ENCODE measurements at places on chromosomes 5 and 9.

- DNase-seq: no peak
Measured at GRCh38 chr5:59673438-59674058, 220.0 kb downstream of the PDE4D start.

GRCh38 chr9:121704281-121704680 lies 52.8 kb downstream of the DAB2IP start:
- DNase-seq: no peak

DNA sequence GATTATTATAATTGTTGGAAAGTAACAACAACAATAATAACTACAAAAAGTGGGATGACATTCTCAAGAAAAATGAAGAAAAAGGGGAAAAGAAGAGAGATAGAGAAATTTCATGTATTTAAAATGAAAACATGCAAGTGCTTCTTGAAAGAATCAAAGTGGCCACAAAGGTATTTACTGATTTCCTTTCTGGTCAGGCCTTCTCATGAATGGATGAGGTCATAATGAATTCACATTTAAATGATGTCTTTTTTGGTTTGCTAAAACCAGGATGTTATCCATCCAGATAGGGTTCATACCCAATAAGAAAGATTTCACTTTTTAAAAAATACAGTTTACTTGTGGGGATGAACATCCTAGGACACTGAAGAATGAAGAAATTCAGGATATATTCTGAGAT lies 446.4 kb upstream of the PTGER4 start:
- DNase-seq: no peak

- DNase-seq: no peak
Measured at GRCh38 chr9:15873573-15874177, 320.8 kb downstream of the CCDC171 start.

GRCh38 chr5:141841378-141842180 lies 36.6 kb downstream of the PCDH1 start:
- no peak for DNase-seq

GRCh38 chr5:178229861-178230260 lies 2.7 kb downstream of the PHYKPL start:
- DNase-seq: no peak

DNA sequence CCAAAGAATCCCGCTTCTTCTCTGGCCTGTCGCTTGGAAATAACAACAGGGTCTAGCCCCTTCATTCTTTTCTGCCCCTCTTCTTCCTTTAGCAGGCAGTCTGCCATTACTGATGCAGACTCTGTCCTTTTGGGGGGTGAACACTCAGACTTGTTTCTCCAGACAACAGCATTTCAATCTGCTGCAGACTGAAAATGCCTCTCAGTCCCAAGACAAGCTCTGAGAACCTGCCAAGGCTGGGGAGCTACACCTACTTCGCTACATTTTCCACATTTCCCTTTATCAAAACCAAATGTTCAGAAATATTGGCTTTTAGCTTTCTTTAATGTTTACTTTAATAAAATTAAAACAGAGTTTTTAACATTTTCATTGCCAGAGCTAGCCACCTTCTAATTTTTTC lies 152.4 kb downstream of the MPDZ start:
- DNase-seq: no peak

- no peak for DNase-seq
Measured at GRCh38 chr9:99626426-99626825, 195.3 kb upstream of the NR4A3 start.

- DNase-seq: no peak
Measured at GRCh38 chr5:148733601-148734438, 79.5 kb upstream of the HTR4 start.

DNA sequence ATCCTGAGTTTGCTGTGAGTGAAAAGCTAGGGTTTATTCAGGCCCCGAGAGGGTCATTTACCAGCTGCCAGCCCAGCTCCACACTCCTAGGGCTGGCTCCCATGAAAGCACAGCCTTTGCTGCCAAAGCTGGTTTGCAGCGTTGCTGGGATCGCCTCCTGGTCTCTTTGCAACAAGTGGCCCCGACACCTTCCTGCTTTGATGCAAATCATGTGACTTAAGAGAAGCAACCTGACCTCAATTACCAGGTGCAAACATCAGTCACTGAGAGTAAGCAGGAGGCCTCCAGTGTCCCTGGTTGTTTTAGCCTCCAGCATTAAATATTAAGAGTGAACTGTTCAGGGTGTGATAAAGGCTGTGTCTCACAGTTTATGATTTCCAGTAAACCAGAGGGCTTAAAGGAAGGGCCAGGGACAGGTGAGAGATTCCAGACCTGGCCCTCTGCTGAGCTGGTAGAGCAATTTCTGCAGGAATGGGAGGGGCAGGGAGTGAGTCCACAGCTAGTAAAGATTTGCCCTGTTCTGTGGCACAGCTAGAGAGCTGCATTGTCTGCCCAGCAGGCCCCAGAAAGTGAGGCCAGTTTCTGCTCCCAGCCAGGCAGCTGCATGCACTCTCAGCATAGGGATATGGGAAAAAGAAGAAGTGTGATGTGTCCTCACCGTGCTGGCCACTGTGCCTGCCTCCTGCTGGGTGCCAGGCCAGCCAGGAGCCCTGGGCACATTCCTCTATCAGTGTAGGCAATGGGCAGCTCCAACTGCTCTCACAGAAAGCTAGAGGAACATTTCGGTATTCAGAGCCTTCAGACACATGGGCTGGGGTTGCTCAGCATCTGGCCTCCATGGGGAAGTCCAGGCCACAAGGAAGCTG lies 58.0 kb downstream of the SLC22A5 start:
- no peak for DNase-seq

DNA sequence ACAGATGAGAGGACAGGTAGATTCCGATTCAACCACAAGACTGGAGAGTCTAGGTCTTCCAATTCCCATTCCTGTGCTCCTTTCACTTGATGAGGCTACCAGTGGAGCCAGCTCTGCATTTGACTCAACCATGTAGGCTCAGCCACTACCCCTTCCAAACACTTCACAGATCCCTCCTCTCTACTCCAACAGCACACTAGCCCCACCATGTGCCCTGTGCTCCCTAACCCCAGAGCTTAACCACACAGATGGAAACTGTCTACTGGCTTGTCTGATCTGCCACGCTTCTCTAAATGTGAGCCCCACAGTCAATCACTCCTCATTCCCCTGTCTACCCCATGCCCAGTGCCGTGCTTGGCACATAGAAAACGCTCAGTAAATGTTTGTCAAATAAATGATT lies 508.2 kb downstream of the CDK5RAP2 start:
- no peak for DNase-seq

GRCh38 chr9:16726718-16727451 lies 143.6 kb downstream of the BNC2 start:
- DNase-seq: peak; percentile 73

DNA sequence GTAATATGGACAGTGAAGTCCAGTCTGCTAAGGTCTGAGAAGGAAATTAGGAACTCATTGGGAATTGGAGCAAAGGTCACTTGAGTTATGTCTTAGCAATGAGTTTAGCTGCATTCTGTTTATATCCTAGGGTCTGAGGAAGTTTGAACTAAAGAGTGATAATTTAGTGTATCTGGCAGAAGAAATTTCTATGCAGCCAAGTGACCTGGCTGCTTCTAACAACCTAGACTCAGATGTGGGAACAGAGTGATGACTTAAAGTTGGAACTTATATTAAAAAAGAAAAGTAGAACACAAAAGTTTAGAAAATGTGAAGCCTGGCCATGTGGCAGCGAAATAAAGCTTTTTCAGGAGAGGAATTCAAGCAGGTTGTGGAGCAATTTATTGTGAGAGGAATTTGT lies 106.2 kb downstream of the PRDM9 start:
- DNase-seq: no peak

GRCh38 chr5:96566833-96567587 lies 95.2 kb upstream of the CAST start:
- no peak for DNase-seq

- no peak for DNase-seq
Measured at GRCh38 chr5:114634967-114635901, 273.4 kb downstream of the KCNN2 start.

GRCh38 chr5:149617760-149618306 lies 36.5 kb downstream of the ARHGEF37 start:
- no peak for DNase-seq

DNA sequence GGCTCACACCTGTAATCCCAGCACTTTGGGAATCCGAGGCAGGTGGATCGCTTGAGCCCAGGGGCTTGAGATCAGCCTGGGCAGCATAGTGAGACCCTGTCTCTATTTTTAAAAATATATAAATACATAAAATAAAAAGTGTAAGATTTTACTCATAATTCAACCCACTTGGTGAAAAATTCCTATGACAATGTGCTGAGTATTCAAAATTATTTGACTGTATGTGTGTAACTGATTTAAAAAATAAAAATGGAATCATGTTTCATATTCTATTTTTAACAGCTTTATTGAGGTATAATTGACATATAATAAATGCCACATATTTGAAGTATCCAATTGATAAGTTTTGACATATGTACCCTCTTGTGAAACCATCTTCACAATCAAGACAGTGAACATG lies 22.8 kb downstream of the GM2A start:
- DNase-seq: no peak

- no peak for DNase-seq
Measured at GRCh38 chr5:52694648-52695047, 93.1 kb upstream of the ITGA1 start.

- DNase-seq: no peak
Measured at GRCh38 chr9:133458643-133459312, 1.0 kb upstream of the CACFD1 start.

GRCh38 chr5:143235423-143235822 lies 168.1 kb downstream of the NR3C1 start:
- DNase-seq: peak; percentile 92

GRCh38 chr9:123248630-123249029 lies 19.8 kb downstream of the STRBP start:
- DNase-seq: no peak

GRCh38 chr5:127941646-127942045 lies 141.9 kb upstream of the SLC12A2 start:
- no peak for DNase-seq

GRCh38 chr9:77386187-77386586 lies 208.9 kb downstream of the VPS13A start:
- DNase-seq: no peak

DNA sequence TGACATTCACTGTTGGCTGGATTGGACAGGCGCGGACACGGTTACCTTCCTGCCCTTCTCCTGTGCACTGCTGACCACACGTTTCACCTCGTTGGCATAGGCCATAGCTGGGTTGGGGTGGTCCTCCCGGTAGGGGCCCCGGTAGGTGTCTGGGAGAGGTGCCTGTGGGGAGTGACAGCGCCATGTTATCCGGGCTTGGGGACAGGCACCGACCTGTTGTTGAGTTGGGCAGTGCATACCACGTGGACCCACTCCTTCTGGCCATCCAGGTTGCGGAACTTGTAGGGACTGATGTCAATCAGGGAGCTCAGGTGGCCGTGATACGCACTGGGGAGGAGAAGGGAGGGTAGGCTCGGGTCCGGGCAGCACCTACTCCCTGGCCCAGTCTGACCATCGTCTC lies 8.2 kb downstream of the PHYKPL start:
- no peak for DNase-seq

GRCh38 chr9:16207161-16207560 lies 654.3 kb downstream of the CCDC171 start:
- no peak for DNase-seq

GRCh38 chr9:109411069-109411761 lies 86.9 kb downstream of the PTPN3 start:
- DNase-seq: no peak

- no peak for DNase-seq
Measured at GRCh38 chr9:136688274-136689107, 1.2 kb upstream of the AGPAT2 start.

DNA sequence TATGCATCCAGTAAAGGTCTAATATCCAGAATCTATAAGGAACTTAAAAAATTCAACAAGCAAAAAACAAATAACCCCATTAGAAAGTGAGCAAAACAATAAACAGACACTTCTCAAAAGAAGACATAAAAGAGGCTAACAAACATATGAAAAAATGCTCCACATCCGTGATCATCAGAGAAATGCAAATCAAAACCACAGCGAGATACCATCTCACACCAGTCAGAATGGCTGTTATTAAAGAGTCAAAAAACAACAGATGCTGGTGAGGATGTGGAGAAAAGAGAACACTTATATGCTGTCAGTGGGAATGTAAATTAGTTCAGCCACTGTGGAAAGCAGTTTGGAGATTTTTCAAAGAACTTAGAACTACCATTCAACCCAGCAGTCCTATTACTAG lies 86.1 kb downstream of the WWC1 start:
- no peak for DNase-seq

GRCh38 chr9:130535818-130536521 lies 43.4 kb upstream of the FUBP3 start:
- no peak for DNase-seq

- no peak for DNase-seq
Measured at GRCh38 chr5:131392466-131393095, 128.7 kb downstream of the CDC42SE2 start.

DNA sequence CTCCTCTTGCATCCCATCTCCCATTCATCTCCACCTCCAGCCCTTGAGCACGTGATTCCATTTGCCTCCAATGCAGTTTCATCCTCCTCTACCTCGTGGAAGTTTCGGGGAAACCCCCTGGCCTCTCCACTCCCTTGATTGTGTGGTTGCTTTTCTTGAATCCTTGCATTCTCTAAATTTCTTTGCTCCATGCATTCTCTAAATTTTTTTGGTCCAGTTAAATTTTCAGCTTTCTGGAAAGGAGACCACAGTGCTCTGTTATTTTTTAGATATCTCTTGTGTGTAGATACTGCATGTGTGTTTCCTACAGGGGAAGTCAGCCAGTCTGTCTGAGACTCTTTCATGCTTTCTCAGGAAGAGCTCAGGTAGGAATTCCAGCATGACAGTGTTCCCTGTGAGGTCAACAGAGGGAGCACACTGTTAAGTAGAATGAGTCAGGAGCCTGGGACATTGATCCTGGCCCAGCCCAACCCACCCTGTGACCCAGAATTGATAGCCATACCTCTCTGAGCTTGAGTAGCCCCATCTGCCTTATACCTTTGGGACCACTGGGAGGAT lies 52.8 kb downstream of the AMBP start:
- DNase-seq: no peak

DNA sequence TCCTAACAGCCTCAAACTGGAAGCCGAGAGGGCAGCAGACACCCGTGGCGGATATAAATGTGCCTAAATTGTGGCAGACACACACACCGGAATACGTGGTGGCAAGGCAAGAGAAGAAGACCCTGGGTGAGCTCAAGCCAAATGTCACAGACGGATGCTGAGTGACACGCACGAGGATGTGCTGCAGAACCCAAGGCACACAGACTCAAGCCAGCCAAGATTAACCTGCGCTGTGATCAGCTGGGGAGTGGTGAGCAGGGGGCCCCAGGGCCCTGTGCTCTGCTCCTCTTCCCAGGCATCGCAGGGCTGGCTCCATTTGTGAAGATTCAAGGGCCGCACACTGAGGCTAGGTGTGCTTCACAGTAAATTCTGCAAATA lies 16.4 kb downstream of the SEMA4D start:
- DNase-seq: no peak

DNA sequence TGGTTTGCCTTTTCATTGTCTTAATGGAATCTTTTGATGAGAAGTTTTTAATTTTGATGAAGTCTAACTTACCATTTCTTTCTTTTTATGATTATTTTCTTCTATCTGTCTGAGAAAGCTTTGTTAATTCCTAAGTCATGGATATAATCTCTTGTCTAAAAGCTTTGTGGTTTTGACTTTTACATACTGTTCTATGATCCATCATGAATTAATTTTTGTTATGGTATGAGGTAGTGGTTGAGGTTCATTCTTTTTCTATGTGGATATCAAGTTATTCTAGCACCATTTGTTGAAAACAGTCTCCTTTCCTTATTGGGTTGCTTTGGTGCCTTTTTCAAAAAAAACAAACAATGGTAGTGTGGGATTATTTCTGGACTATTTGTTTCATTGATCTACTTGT lies 20.4 kb downstream of the FBXO10 start:
- no peak for DNase-seq

Measured in RWPE2 (cell line).